ENCODE measurements at places on chromosomes 3 and 15.

DNA sequence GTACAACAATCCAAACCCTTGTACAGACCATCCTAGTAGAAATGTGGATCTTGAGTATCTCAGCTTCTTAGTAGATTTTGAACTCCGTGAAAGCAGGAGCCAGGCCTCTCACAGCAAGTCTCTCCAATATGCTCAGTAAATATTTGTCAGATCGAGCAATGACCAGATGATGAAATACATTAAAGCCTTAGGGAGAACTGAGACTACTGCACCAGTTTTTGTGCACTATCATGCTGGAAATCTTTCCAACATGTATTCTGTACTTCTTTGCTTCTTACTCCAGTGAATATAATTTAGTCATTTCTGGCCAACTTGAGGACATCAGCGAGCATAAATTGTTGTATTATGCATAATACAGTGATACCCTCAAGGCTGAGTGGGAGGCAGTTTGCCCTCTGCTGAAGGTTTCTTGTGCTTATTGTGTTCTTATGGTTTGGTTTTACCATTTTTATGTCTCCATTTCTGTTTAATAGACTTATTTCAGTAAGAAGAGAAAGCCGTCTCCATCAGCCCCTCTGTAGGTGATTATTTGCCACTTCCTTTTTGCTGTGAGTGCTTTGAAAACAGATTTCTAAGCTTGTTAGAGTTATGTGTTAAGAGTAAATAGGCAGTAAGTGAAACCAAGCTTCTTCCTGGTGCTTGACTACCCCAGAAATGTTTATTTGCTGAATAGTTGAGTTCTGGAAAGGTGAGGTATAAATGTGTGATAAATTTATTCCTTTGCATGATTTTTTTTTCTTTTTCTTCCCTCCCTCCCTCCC lies 147.1 kb downstream of the PGPEP1L start:
- DNase-seq, result no peak

- no peak for DNase-seq
Measured at GRCh38 chr15:41819455-41820050, 8.3 kb upstream of the JMJD7 start.

GRCh38 chr15:69553686-69554085 lies 101.1 kb downstream of the RPLP1 start:
- no peak for DNase-seq

- no peak for DNase-seq
Measured at GRCh38 chr15:68126396-68126795, 72.3 kb downstream of the PIAS1 start.

GRCh38 chr3:161314836-161315395 lies 56.4 kb downstream of the SPTSSB start:
- no peak for DNase-seq

- no peak for DNase-seq
Measured at GRCh38 chr3:126343649-126344035, 13.6 kb downstream of the KLF15 start.

DNA sequence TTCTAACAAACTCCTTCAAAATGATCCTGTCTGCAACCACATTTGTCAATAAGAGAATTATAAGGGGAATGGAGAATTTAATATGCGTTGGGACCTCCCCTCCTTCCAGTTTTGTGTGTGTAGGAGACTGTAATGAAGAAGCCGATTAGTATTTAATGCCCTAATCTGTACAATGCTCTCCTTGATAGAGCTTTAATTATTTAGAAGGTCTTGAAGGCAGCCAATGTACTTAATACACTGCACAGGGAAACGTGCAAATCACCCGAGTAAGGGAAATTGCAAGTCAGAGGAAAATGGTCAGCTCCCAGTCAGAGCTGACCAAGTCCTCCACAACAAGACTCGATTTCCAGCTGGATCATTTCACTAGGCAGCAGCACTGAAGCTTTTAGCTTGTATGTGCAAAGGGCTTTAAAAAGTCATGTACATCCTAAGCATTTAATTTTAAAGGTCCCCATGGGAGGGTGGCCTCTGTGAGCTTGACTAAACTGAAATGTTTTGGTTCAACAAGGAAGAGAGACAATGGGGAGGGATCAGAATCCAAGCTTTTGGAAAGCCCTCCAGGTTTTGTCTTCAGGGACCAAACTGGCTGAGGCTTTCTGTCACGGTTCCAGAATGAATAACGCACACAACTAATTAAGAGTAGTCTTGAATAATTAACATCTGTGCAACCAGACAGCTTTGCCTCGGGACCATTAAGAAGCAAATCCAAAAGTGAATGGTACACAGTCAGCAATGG lies 159.8 kb upstream of the MITF start:
- no peak for DNase-seq

DNA sequence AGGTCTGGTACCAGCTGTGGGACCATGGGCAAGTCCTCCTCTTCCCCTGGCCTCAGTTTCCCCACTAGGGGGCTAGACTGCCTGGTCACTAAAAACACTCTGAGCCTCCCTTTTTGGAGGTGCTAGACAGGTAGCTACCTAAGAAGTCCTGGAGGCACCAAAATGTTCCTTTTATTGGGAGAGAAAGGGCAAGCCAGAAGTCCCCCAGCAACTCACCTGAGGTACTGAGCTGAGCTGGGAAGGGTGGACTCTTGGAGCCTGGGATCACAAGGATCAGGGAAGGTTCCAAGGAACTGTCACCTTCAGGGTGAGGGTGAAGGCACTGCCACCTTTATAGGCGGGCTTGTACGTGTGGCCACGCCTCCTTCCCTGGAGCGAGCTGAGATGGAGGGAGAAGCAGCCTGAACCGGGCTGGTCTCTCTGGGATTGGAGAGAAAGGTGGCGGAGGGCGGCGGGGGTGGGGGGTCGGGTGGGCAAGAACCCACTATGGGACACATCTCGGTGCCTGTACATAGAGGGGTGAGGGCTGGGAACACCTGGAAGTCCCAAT lies at the start of gene CYP1A1:
TSS of gene CYP1A1 (minus strand) at position 304 of the 550 bp plus-strand sequence. CDS start 2,431 bp downstream, outside the sequence.
- DNase-seq, result no peak

GRCh38 chr3:26104851-26105251 lies 315.0 kb downstream of the OXSM start:
- no peak for DNase-seq

- no peak for DNase-seq
Measured at GRCh38 chr3:177860184-177860583, 662.9 kb upstream of the TBL1XR1 start.

GRCh38 chr3:184338511-184338945 lies 1.1 kb downstream of the FAM131A start:
- DNase-seq, result no peak

- DNase-seq, result no peak
Measured at GRCh38 chr3:117252651-117253050, 543.1 kb downstream of the TUSC7 start.

GRCh38 chr15:57035664-57036063 lies 117.2 kb downstream of the TCF12 start:
- DNase-seq, result no peak
